ENCODE measurements at places on chromosomes 12 and 14. TPM values are rescaled to one million over a fixed set of nuclear protein-coding genes. Genes with fewer than 3 reads are reported as not detected.

- DNase-seq, result no peak
These were observed 11.7 kb downstream of the KDM2B start for GRCh38 chr12:121568971-121569751.

DNA sequence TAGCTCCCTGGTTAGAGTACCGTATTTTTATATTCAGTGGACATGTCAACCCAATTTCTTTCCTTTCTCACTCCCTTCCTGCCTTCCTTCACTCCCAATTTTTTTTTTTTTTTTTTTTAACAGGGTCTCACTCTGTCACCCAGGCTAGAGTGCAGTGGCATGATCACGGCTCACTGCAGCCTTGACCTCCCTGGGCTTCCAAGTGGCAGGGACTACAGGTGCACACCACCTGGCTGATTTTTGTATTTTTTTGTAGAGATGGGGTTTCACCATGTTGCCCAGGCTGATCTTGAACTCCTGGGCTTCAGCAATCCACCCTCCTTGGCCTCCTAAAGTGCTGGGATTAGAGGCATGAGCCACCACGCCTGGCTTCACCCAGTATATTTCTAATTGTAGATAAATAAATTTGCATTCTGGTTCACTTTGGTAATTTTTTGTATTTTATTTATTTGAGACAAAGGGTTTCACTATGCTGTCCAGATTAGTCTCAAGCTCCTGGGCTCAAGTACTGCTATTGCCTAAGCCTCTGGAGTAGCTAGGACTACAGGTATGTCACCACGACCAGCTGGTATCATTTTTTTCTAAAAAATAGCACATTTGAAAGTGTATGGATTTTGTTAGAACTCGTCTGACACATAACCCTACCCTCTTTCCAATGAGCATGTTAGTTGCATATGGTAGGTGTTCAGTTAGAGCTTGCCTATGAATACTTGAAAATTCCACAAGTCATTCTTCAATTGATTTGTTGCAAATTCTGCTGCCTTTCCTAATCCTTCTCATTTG is 15.7 kb downstream of the SLC38A2 start:
- DNase-seq, result no peak

DNA sequence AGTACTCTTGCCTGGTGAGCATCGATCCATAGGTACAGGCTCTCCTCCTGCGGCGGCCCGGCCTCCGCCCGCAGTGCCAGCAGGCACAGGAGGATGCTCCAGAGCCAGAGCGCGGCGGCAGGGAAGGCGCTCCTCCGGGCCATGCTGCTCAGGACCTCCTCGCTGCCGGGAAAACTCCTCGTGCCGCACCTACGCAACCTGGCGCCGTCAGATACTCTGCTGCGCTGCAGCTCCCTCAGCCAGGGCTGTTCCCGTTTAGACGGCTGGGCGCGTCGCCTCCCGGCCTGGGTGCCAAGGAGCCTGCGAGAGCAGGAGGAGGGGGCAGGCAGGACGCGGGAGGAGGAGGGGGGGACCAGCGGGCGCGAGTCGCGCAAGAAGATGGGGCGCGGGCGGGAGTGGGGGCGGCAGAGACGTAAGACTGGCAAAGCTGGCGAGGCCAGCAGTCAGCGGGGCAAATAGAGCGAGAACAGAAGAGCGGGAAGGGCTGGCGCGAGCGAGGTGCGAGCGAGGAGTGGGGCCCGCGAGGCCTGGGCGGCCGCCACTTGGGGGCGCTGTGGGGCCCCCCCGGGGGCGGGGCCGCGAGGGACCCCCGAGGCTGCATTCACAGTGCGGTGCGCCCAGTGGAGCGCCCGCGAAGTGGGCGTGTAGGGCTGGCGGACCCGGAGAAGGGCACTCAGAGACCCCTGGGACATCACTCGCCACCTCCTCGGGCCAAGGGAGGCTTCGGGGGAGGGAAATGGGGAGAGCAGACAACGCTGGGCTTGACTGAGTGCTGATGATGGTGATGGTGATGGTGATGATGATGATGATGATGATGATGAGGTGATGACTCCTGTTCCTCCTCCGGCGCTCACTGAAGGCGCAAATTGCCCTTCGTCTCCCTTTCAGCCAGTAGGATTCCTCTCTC is at the start of gene WIF1:
WIF1 (minus strand) TSS at position 257 of the 907 bp plus-strand sequence; CDS start at position 143, 114 bp downstream.
- no peak for DNase-seq

DNA sequence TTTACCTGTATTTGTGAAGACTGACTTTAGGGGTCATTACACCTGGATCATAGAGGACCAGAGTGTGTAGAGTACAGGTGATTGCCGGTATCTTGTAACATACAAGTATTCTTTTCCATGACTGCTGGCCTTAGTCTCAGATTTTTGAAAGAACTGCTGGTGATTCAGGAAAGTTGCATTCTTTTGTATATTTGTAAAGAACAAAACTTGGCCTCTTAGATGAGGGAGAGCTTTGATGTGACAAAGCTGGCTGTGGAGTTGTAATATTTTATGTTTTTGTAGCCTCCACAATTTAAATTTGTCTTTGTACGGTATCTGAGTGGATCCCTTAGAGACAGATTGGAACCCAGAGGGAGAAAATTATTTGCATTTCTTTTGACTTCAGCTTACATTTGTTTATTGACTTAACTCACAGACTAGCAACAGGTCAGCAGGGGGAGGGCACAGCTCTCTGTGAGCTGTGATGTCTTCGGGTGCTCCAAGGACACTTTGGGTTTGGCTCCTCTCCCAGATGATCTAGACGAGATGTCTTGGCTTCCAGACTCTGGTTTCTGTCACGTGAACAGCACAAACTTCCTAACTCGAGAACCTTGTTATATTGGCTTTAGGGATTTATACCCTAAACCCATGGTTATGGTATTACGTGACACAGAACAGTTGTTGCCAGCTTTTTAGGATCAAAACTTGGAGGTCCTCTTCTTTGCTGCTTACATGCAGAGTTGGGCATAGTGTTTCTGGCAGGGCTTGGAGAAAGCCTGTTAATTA is 65.9 kb downstream of the DAAM1 start:
- DNase-seq, result no peak

DNA sequence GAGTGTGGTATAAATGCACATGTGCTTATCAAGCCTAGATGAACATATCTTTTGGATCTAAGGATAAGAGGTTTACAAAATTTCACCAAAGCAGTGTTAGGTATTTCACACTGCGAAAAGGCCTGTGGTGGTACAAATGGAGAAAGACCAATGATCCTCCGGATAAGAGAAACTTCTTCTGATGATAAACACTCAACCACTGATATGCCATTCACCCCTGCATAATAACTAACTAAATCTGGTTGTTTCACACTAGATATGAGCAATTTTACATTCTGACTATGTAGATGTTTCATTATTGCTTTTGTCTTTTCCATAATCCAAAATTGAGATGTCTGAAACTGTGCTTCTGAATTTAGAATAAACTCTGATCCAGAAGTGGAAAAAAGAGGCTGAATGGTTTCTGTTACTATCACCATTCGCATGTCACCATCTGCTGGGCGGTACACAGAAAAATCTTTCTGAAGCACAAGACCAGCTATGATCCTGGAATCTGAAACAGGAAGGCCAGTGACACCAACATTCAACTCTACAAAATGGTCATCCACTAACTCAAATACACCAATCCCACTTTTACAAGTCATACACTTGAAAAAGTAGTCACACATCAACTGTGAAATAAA is 1.3 kb downstream of the BBS10 start:
- DNase-seq, result no peak

DNA sequence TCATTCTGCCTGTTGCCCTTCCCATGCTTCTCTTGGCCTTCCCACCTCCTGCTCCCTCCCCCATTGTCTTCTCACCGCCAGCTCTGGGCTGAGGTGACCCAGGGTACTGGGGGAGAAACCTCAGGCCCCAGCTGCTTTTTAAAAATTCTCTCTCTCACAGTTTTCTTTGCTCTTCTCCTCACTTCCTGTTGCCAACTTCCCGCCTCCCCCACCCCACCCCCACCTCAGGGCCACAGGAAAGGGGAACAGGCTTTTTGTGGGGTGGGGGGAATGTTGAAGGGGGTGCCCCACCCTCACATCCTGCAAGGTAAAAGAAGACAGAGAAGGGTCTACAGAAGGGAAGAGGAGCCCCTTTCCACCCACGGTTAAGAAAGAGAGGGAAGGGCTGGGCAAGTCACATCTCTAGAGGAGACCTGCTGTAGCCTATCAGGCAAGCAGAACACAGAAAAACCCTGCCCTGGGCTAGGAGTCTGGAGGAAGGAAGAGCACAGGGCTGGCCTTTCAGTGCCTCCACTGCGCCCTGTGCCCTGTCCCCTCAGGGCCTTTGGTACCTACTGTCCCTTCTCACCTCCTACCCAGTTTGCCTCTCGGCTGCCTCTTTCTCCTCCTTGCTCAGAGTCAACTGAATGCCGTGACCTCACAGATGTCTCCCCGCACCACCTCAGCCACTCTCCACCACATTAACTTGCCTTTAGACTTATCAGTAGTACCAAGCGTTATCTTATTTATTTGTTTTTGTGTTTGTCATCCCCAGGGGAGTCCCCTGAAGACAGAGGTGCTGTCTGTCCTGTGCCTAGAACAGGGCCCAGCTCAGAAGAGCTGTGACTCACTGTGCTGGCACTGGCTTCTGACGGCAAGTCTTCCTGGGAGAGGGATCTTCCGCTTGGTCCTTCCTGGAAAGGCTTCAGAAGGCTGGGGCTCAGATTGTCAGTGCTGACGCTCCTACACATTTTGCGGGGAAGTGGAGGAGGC is 1.7 kb downstream of the ARHGAP9 start:
- DNase-seq, result peak; percentile 62

DNA sequence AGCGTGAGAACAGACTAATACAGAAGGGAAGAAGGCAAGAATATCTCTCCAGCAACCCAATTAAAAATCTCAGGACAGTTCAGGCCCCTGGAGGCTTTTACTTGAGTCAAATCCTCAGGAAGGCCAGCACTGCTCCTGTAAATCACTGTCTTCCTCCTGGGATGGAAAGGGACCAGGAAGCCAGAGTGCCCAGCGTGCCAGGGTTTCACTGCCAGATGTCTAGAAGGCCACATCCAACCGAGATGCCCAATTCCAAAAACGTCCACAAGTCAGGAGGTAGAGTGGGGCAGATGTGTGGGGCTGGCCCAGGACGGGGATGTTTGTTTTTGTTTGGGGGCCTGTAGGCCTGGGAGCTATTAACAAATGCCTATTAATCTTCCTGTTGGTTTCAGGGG is 332.0 kb downstream of the MED13L start:
- no peak for DNase-seq

GRCh38 chr12:69007855-69008351 is 74.9 kb upstream of the CPM start:
- no peak for DNase-seq

GRCh38 chr14:96929950-96930349 is 132.8 kb downstream of the VRK1 start:
- no peak for DNase-seq

GRCh38 chr12:6952121-6952862 is 1.1 kb downstream of the PTPN6 start:
- no peak for DNase-seq

- DNase-seq, result no peak
These were observed 27.4 kb upstream of the METAP2 start for GRCh38 chr12:95446506-95446900.

DNA sequence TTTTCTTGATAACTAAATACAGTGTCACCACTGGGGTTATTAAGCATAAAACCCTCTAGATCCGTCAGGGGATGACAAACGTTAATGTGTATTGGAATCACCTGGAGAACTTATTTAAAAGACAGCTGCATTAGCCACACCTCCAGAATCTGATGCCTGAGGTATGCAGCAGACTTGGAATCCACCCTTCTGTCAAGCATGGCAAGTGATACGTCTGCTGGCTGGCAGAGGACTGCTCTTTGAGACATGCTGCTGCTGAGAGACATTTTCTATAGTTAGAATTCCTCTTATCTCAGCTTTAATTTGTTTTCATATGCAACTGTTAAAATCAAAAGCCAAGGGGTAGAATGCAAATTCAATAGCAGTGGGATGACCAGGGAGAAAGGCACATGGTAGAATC is 496.3 kb downstream of the NELL2 start:
- no peak for DNase-seq

DNA sequence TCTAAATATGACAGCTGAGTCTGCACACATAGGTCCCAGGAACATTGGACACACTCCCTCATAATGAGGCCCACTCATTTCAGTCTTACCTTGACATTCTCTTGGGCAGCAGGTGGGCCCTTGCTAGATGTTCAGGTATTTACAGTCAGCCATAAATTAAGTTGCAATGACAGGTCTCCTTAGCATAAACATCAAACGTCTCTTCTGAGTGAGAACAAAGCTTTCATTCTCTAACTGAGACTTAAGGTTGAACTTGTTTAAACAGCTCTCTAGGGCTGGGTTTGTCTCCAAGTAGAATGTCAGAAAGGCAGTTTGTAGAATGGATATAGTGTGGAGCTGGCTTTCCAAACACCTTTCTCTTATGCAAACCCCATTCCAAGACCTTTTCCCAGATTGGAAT is 10.3 kb downstream of the ACVR1B start:
- DNase-seq, result no peak

DNA sequence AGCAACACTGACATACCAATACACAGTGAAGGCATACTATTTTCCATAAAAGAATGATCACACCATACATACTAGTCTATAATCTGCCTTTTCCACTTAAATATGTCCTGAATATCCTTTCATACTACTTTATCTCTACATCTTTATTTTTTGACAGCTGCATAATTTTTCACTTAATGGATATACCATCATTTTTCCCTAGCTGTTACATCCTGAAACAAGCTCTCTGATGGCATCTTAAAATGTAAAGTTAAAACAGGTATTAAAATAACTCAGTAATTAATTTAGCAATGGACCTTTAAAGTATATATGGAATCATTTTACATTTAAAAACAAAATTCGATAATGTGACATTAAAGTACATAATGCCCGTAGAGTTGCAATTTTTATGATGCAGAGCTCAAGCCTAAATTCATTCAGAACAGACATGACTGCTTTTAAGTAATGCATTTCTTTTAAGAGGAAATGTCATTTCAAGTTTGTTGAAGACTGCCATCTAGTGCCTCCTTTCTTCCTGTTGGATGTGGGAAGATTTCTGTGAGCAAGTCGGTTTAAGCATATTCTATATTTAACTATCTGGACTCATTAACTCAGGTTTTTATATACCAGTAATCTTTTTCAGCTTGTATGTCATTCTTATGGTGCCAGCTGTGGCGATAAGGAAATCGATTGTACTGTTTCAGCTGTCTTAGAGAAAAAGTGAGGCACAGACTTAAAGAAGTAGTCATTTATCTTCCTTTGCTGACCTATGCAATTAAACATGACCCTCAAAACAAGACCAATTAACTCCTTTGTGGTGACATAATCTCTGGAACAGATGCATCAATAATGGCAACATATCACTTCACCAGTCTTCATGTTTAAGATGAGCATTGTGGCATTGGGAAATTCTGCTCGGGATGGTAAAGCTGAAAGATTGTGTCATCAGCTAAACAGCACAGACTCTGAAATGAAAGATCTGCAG is 20.3 kb downstream of the PRICKLE1 start:
- no peak for DNase-seq

The GON7 gene
- 16.0 TPM for total RNA-seq

The NIN gene
- total RNA-seq, result 50.3 TPM

The NPAS3 gene
- not detected for total RNA-seq

The SLC10A1 gene
- not detected for total RNA-seq

The KRT75 gene
- not detected for total RNA-seq

The HOXC12 gene
- total RNA-seq, result not detected

The PELI2 gene
- total RNA-seq, result 7.1 TPM

The CLECL1 gene
- 13.5 TPM for total RNA-seq
